Adipocyte (in vitro differentiated cells): ENCODE measurements at places on chromosomes 13 and 19.

DNA sequence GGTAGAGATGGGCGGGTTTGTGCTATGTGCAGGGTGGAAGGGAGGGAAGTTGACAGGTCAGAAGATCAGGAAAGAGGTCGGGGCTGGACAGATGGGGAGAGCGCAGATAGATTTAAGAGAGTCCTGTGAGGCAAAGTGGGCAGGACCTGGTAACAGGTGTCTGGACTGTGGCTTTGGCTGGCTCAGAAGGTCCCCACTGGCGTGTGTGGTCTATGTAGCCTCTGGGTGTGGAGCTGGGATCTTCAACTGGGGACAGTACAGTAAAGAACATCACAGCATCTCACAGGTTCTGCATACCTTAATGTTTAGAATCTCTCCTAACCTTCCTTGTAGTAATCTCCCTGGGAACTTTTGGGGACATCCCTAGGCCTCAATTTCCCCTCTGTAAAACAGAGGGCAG lies 17.7 kb downstream of the CKM start:
- no peak for DNase-seq

- DNase-seq, result no peak
Measured at GRCh38 chr19:1466018-1466460, 13.0 kb downstream of the C19orf25 start.

GRCh38 chr19:9523885-9524474 lies 14.5 kb downstream of the ZNF426 start:
- peak; percentile 1 for DNase-seq

- no peak for DNase-seq
Measured at GRCh38 chr13:25585000-25585399, 213.2 kb downstream of the ATP8A2 start.
